Myocyte (in vitro differentiated cells): ENCODE measurements at places on chromosomes 5 and 9. TPM values are rescaled to one million over a fixed set of nuclear protein-coding genes. Genes with fewer than 3 reads are reported as not detected.

GRCh38 chr9:90296539-90296938, 346.1 kb downstream of the DIRAS2 start:
- DNase-seq, result no peak

DNA sequence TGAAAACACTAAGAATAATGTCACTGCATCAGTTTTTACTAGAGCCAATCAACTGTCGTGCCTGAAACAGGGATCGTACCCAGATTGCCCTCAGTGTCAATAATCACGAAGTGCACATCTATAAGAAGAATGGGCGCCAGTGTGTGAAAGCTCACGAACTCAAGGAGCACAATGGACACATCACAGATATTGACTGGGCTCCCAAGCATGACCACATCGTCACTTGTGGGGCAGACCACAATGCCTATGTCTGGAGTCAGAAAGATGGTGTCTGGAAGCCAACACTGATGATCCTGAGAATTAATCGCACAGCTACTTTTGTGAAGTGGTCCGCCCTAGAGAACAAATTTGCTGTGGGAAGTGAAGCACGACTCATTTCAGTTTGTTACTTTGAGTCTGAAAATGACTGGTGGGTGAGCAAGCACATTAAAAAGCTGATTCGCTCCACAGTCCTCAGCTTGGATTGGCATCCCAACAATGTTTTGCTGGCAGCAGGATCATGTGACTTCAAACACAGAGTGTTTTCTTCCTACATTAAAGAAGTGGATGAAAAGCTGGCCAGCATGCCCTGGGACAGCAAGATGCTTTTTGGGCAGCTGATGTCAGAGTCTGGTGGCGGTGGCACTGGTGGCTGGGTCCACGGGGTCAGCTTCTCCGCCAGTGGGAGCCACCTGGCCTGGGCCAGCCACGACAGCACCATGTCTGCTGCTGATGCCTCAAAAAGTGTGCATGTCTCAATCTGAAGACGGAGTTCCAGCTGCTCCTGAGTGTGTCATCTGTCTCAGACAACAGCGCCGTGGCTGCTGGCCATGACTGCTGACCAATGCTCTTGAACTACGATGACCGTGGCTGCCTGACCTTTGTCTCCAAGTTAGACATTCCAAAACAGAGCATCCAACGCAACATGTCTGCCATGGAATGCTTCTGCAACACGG, 32.2 kb downstream of the NSA2 start:
- peak; percentile 80 for DNase-seq

SPATA31D4 gene
- not detected in 2 replicates for total RNA-seq

DNA sequence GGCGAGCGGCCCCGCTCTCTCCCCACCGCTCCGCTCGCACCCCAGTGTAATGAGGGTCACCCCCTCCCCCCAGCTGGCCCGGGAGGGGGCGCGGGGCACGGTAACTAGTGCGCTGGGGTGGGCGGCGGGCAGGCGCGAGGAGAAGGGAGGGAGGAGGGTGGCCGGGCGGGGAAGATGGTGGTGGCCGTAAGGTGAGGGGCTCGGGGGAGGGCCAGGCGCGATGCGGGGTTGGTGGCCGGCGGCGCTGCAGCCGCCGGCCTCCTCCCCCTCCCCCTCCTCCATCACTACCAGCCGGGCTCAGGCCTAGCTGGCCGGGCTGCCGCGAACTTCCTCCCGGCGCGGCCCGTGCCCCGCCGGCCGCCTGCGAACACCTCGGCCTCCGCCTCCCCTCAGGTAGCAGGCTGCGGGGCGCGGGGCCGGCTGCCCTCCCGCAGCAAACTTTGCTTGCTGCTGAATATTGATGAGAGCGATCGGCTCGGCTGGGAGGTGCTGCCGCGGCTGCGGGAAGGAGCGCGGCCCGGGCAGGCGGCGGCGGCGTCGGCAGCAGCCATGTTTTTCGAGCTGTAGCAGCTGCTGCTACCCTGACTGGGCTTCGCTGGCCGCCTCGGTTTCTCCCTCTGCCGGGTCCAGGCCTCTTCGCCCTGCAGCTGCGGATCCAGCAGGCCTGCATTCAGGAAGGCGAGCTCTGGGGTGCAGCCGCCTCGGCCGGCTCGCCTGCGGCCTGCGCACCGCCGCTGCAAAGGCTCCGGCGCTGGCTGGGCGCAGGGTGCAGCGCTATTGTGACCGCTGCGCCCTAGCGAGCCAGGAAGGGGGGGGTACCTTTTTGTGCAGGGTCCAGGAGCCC, 502 bp downstream of the NSD1 start:
- DNase-seq, result peak; percentile 64

KYAT1 gene
- 9.9 and 13.5 TPM in 2 replicates for total RNA-seq

SCGB3A2 gene
- not detected in 2 replicates for total RNA-seq

NKD2 gene
- not detected in 2 replicates for total RNA-seq

SLC6A7 gene
- 0.10 TPM in 1 of 2 replicates, not detected in the other for total RNA-seq

DOK3 gene
- 21.7 and 29.3 TPM in 2 replicates for total RNA-seq

GRCh38 chr5:133113331-133114061, 61.7 kb downstream of the HSPA4 start:
- peak; percentile 74 for DNase-seq

NUP188 gene
- total RNA-seq, result 33.9 and 53.6 TPM in 2 replicates

PFN3 gene
- total RNA-seq, result not detected in 2 replicates

- no peak for DNase-seq
Measured at GRCh38 chr5:71873191-71873591, 154.1 kb downstream of the CARTPT start.

DNA sequence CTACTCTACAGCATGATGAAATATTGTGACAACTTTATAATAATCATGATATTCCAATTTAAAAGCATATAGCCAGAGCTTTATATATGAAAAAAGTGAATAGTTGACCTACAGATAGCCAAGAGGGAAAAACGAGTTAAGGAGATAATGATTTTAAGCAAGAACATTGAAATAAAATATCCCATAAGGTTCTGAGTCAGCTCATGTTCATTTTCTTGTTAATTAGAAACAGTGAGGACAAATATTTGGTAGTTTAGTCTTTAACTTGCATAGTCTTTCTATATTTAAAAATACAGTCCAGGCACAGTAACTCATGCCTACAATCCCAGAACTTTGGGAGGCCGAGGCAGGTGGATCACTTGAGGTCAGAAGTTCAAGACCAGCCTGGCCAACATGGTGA, 55.8 kb upstream of the CDH6 start:
- no peak for DNase-seq

- no peak for DNase-seq
Measured at GRCh38 chr5:103724271-103724670, 161.7 kb upstream of the NUDT12 start.

DNA sequence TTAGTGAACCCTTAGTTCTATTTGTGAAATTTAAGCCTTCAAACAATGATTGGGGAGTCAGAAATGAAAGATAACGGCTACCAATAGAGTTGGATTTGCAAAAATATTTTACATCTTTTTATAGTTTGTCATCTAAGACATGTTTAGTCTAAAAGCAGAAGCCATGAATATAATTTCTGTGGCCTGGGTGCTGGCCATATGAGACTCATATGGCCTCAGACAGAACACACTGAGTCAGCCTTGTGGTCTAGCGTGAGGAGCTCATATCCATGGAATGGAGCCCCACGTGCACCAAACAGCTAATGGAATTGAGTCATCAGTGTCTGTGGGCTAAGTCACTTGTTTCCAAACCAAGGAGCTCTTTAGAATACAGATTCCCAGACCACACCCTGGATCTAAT, 240.7 kb upstream of the NREP start:
- DNase-seq, result peak; percentile 99

DNA sequence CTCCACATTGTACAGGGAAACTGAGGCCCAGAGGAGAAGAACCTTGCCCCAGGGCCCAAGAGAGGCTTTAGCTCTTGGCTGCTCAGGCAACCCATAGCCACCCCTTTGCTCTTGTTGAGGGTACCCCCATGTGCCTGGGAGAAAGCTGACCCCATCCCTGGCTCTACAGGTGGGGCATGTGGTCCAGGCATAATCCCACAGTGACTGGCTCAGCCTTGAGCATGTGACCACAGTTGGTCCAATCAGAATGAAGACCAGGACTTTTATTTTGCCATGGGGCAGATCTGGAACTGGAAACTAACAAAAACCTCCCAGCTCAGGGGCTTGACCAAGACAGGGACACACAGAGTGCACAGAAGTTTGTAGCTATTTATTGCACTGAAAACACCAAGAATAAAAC, 29.3 kb downstream of the SLC6A7 start:
- DNase-seq, result no peak

SVEP1 gene
- 3.6 and 5.0 TPM in 2 replicates for total RNA-seq

HAVCR1 gene
- 0.43 TPM in 1 of 2 replicates, not detected in the other for total RNA-seq

GRCh38 chr5:134145041-134145757, 30.7 kb downstream of the TCF7 start:
- no peak for DNase-seq

FBXO10 gene
- 77.5 and 106 TPM in 2 replicates for total RNA-seq

DNA sequence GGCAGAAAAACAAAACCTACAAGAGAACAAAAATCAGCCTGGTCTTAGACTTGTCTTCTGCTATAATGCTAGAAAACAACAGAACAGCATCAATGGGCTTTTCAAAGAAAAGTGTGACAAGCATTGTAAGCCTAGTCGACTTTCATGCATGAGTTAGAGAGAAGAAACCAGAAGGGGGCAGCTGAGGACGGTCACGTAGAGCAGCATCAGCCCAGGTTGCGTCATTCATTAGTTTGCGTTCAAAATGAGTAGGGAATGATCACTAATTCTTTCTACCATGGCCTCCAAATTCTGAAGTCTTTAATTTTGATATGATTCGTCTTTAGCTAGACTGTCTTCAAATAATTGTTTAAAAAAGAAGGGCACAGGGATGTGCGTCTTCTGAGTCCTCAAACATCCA, 4.7 kb upstream of the ISCA1 start:
- no peak for DNase-seq

PTGDS gene
- 126 and 177 TPM in 2 replicates for total RNA-seq

ZER1 gene
- 47.0 and 54.2 TPM in 2 replicates for total RNA-seq

DNA sequence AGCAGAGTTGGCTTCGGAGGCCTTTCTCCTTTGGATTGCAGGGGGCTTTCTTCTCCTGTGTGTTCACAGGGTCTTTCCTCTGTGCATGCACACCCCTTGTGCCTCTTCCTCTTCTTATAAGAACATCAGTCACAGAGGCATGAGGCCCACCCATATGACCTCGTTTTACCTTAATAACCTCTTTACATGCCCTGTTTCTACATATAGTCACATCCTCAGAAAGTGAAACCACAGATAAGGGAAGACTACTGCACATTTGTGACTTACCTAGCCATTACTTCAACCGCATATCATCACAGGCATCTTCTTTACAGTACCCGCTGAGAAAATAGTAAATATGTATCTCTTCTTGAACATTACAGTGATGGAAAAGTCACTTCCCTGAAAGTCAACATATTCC, 204.9 kb upstream of the TARS1 start:
- no peak for DNase-seq

GRCh38 chr9:4012441-4012840, 287.4 kb downstream of the GLIS3 start:
- no peak for DNase-seq

PLGRKT gene
- total RNA-seq, result 45.7 and 46.9 TPM in 2 replicates

IL3 gene
- total RNA-seq, result not detected in 2 replicates
